ENCODE measurements at places on chromosomes 1 and 21.
A peak's percentile ranks its signal among the peaks of the same experiment; 100 is the strongest.

DNA sequence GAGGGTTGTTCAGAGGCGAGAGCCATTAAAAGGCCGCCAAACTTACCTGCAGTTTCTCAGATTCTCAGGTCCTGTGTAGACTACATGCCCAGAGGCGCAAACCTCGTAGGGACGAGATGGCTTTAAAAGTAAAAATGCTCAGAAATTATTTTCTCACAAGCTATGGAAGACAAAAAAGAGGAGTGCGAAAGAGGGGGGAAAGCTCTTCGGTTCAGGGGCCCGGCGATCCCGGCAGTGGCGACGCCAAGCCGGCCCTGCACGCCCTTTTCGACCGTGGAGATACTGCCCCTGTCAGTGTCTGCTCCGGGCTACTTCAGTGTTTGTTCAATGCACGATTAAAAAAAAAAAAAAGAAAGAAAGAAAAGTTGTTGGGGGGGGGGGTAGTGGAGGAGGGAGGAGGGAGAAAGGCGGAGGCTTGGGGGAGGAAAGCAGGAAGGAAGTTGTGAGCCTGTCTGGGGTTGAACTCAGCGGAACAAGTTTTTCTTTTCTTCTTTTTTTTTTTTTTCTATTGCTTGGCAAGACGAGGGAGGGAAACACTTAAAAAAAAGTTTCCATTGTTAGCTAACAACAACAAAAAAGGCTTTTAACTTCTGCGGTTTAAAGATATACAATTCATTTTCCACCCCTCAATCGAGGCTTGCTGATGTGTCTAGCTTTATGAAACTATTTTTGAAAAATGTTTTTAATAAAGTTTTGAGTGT, at the start of gene ITPKB:
Gene ITPKB, minus strand, starts transcription at position 288 of the 701 bp plus-strand sequence. CDS start 1,824 bp downstream, outside the sequence.
- DNase-seq, result no peak

- no peak for DNase-seq
Measured at GRCh38 chr1:102896771-102897170, 211.6 kb downstream of the COL11A1 start.

DNA sequence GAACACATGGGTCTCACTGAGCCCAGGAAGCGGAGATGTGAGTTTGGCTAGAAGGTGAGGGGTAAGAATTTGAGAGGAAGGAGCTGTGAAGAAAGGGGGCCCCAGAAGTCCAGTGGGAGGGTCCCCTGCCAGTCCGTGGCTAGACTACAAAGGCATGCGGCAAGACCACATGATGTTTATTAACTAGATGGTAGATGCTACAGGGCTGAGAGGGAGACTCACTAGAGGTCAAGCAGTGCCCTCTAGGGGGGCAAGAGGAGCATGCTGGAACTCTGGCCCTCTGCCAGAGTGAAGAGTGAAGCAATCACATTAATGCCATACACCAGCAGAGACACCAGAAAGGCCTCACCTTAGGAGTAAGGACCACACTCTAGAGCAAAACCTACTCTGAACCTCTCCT, 12.2 kb downstream of the KIAA0319L start:
- peak; percentile 66 for DNase-seq

- no peak for DNase-seq
Measured at GRCh38 chr1:166272851-166273250, 106.0 kb upstream of the FAM78B start.

DNA sequence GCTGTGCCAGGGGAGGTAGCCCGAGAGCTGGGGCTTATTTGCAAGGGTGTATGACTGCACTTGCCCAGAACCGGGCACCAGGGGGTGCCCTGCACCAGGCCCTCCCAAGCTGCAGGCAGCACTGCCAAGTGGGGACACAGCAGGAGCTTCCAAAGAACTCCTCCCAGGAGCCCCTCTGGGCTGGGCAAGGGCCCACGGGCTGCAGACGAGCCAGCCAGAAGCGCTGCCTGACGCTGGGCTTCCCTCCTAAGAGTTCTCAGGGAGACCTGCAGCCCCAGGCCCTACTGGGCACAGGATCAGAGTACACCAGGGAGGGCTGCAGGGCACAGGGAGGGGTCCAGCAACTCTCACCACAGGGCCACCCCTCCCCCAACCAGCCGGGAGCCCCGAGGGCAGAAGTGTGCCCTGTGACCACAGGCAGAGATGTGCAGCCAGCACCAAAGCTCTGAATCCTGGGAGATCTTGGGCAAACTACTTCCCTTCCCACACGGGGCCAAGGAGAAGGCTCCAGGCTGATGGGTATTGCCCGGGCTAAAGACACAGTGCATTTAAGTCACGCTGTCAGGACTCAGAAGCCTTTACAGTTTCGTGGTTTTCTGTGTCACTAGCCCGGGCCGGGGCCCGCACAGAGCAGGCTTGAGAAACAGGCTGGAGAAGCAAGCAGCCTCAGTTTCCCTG, 63.4 kb downstream of the KCNAB2 start:
- DNase-seq, result peak; percentile 35

- no peak for DNase-seq
Measured at GRCh38 chr1:192557841-192558595, 17.6 kb upstream of the RGS1 start.

DNA sequence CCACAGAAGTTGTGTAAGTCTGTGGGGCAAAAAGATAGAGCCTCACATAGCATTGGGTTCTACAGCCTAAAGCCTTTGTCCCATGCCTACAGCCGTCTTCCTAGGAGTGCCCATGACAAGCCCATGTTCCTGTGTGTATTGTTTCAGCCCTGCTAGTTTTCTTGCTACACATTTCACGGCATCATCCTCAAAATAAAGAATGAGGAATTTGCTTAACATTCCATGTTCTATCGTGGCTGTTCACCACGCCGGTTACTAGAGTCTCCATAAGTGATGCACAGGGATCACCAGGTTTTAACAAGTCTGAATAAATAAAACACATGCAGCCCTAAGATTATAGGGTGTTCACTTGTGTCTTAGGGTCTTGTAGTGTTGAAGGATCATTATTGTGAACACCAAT, 87.4 kb upstream of the NGF start:
- DNase-seq, result no peak

DNA sequence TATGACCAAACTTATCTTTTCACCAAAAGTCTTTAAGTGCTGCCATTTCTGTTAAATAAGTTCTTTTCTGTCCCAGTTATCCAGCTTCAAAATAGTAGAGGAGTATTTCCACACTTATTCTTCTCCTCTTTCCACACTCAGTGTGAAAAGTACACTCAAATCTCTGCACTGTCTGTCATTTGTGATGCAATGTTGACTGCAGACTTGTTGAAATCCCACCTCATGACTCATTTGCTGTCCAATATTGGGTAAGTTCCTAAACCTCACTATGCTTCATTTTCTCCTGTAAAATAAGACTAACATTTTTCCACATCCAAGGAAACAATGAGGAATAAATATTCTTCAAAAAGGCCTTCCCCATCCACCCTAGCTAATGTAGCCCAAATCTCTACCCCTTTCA, 17.5 kb downstream of the LRRIQ3 start:
- no peak for DNase-seq

DNA sequence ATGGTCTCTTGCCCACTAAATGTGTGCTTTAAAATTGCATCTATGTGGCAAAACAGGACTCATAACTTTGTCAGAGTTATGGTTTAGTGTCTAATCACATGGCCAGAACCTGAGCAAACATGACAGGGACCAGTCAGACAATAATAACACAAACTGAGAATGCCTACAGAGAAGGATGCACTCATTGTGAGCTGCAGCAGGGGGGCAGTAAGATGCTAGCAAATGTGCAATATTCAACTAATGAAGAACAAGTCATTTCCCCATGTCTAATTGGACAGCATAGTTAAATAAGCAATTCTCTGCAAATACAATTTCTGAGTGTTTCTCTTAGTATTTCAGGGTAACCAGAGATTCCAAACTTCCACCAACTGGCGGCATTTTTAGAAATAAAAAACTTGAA, 30.8 kb downstream of the SPAG17 start:
- DNase-seq, result peak; percentile 2

- no peak for DNase-seq
Measured at GRCh38 chr1:203907901-203908300, 46.5 kb downstream of the SNRPE start.

GRCh38 chr21:33108228-33108627, 38.3 kb downstream of the OLIG1 start:
- no peak for DNase-seq

DNA sequence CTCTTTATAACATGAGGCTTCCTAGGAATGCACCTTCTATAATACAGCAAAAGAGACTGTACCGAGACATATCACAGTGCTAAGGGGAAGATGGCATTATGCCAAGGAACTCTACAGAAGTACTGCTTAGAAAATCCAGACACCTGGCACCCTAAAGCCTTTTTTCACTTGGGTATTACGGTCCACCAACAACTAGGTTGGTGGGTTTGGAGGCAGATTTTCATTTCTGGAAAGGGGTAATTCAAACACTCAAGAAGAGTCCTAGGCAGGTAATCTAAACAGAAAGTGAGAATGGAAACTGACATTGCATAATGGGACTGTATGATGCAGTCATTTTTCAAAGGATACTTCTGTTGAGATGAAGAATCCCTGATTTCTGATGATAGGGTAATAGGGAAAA, 19.6 kb downstream of the SCMH1 start:
- no peak for DNase-seq

- no peak for DNase-seq
Measured at GRCh38 chr1:202016022-202016810, 5.8 kb downstream of the ELF3 start.

- no peak for DNase-seq
Measured at GRCh38 chr1:110878591-110878990, 5.6 kb downstream of the CD53 start.

GRCh38 chr1:89609781-89610456, 23.0 kb upstream of the LRRC8C start:
- DNase-seq, result no peak

GRCh38 chr1:74504933-74505512, 7.4 kb downstream of the LRRC53 start:
- peak; percentile 0 for DNase-seq

GRCh38 chr21:45162809-45163208, 88.4 kb downstream of the ADARB1 start:
- no peak for DNase-seq

DNA sequence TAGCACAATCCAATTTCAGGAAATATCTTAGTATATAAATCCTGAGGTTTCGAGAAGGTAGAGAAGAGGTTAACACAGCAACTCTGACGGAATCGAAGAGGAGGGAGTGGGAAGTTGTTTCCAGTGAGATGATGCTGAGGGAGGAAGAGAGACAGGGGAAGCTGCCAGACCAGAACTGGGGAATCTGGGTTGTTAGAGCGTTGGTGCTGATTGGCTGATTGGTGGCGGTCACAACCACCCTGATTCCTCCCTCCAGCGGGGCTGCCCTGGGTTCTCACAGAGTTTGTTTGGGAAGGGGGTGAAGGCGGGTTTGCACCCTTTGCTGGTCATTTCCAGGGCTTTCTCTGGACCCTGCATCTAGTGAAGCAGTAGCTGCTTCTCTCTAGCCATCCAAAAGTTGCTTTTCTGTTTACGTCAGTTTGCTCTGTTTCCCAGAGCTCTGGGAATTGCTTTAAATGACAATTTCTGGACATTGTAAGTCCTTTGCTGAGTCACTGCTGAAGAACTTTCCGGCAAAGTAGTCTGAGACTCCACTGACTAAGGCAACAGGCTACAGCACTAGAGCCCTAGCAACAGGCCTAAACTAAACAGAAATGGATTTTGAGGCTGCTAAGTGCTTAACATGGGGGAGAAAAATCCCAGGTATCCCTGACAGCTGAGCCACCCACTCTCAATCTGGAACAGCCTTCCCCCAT, 90.1 kb downstream of the TENT5C start:
- DNase-seq, result no peak

- DNase-seq, result no peak
Measured at GRCh38 chr1:116286541-116286971, 86.5 kb upstream of the ATP1A1 start.

DNA sequence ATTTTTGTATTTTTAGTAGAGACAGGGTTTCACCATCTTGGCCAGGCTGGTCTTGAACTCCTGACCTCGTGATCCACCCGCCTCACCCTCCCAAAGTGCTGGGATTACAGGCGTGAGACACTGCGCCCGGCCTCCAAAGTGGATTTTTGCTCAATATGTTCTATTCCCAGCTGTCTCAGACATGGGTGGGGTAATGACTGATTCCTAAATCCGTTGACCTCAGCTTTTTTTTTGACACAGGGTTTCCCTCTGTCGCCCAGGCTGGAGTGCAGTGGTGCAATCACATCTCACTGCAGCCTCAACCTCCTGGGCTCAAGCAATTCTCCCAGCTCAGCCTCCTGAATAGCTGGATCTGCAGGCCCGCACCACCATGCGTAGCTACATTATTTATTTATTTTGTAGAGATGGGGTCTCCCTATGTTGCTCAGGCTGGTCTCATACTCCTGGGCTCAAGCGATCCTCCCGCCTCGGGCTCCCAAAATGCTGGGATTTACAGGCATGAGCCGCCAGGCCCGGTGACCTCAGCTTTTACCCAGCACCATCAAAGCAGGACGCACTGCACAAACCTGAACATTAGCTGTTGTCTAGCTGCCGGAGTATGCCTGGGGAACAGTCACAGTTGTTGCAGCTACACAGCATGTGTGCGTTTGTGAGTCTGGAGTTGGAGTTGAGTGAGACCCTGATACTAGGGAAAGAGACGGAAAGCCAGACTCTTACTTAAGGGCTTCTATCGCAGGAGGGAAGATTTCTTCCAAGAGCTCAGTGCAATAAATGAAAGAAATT, 43.7 kb upstream of the PSEN2 start:
- DNase-seq, result no peak

DNA sequence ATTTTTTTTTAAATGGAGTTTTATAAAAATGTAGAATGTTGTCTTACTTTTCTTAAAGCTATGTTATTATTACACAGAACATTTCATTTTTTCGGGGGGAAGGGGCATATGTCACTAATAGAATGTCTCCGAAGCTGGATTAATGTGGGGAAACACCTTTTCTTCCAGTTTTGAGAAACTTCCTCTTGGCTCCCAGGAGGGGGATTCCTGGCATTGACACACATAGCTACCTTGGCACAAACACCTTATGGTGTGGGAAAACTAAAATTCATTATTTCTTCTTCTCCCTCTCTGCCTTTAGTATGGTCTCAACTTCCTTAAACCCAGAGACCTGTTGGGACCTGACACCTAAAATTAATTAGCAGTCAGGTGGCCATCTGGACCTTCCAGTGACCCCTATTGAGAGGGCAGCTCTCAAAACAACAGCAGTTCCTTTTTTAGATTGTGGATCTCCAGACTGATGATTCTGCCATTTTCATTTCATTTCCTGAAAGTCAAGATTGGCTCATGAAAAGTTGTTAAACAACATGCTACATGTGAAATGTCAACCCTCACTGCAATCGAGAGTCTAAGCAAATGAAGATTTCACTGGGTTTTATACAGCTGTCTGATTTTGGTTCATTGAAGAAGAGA, 70.1 kb upstream of the EDEM3 start:
- no peak for DNase-seq

DNA sequence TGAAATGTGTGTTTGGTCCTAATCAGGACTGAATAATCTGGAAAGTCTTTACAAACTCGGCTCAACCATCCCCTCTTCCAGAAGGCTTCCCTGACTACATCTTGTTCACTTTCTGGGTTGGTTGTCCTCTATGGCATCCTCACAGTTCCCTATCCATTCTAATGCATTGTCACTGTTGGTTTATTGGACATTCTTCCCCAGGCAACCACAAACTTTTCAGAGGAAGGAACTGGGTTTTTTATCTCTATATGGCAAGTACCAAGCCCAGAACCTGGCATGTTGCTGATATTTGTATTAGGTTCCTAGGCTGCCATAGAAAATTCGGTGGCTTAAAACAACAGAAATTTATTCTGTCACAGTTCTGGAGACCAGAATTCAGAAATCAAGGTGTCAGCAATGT, 363.5 kb upstream of the ST6GALNAC5 start:
- DNase-seq, result no peak

- no peak for DNase-seq
Measured at GRCh38 chr1:113928187-113928930, 765 bp upstream of the HIPK1 start.

- no peak for DNase-seq
Measured at GRCh38 chr1:87197156-87197555, 131.5 kb upstream of the LMO4 start.

GRCh38 chr1:115475901-115476300, 137.9 kb upstream of the NGF start:
- no peak for DNase-seq

Measured in Caco-2 (cell line).